Cardiac muscle cell (in vitro differentiated cells and primary cell): ENCODE measurements at places on chromosomes 16 and 17.

DNA sequence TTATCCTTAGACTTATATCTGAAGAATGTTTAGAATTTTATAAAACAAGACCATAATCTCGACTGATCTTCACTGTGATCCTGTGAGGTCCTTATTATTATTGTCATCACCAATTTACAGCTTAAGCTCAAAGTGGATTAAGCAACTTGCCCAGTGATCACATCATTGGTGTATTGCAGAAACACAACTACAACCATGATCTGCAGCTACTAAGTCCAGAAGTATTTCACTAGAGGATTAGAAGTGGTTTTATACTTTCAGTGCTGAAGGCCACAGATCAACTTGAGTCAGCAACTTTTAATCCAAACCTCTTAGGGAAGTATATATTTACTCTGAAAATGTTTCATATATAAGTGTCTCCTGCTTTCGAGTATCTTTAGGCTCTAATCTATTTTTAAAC lies 624.3 kb upstream of the SOX9 start:
- no peak for DNase-seq

DNA sequence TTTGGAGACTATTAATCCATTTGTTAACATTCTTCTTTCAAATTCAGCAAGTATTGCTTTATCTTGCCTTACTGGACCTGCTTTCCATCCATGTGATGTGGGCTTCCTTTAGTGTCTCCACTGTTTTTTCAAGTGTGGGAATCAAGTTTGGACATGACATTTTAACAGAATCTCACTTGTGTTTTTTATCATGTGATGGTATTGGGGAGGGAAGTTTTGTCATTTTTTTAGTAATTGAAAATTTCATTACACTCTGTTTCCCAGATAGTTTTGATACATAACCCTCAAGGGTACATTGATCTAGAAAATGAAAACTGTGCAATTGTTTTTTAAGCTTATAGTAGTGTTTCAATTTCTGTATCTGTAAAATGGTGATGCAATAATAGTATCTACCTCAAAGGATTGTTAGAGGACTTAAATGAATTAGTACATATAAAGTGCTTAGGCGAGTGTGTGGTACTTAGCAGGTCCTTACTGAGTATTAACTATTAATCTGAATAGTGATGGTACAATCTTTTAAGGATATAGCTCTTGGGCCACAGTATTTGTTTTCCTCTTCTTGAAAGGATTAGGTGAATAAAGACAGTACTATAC lies 27.3 kb downstream of the AATF start:
- DNase-seq: no peak

GRCh38 chr17:58829172-58829637 lies 73.6 kb downstream of the PPM1E start:
- no peak for DNase-seq

- no peak for DNase-seq
Measured at GRCh38 chr16:87443016-87443415, 49.8 kb downstream of the ZCCHC14 start.

GRCh38 chr17:56718515-56718914 lies 115.2 kb downstream of the C17orf67 start:
- no peak for DNase-seq

DNA sequence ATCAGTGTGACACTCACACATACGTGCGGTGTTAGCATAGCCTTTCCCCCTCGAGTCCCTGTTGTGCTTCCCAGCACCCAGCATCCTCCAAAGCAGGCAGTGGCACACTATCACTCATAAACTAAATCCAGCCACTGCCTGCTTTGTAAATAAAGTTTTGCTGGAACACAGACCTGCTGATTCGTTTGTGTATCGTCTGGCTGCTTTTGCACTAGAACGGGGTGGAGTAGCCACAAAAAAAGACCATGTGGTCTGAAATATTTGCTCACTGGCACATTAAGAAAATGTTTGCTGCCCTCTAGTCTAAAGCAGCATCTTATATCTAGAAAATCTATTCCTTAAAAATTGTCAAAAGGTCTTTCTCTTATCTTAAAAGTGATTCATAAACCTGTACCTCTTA lies 341.2 kb upstream of the ZFHX3 start:
- DNase-seq: no peak

DNA sequence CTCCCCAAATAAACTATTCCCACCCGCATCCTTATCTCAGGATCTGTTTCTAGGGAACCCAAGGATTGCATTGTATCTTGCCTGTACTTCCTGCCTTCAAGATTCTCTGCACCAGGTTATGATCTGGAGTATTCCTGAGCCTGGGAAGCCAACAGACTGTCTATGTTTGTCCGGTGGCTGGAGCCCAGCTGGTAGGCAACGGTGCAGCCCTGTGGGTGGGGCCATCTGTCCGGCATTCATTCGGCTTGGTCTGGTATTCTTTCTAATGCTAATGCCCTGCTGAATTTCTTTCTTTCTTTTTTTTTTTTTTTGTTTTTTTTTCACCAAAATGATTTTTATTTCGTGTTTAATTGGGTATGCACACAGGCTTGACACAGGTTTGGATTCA lies 20.7 kb upstream of the TVP23A start:
- no peak for DNase-seq

DNA sequence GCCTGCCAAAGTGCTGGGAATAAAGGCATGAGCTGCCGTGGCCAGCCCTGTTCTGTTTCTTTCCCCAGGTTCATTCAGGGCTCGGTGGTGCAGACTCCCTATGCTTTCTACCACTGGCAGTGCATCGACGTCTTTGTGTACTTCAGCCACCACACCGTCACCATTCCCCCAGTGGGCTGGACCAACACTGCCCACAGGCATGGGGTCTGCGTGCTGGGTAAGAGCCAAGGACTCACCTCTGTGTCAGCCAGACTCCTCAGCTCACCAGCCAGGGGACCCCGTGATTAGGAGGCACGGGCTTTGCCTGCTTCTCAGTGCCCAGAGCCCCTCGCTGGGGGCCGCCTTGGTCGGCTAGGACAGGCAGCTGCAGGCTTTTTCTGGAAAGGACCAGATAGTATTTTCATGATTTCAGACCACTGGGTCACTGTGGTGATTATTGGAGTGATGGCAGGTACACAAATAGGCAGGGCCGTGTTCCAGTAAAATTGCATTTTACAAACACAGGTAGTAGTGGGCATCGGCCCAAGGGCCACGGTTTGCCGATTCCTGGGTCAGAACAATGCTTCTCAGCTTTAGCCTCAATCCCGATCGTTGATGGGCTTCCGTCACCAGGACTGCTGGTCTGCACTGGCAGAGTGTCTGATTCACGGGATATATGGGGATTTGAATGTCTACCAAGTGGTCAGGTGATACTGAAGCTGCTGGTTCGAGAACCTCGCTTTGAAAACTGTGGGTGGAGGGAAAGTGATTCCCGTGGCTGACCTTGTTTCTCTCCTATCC lies 5.0 kb downstream of the ENGASE start:
- DNase-seq: no peak

GRCh38 chr17:30600830-30601494 lies 123.8 kb downstream of the GOSR1 start:
- peak; percentile 28 for DNase-seq

DNA sequence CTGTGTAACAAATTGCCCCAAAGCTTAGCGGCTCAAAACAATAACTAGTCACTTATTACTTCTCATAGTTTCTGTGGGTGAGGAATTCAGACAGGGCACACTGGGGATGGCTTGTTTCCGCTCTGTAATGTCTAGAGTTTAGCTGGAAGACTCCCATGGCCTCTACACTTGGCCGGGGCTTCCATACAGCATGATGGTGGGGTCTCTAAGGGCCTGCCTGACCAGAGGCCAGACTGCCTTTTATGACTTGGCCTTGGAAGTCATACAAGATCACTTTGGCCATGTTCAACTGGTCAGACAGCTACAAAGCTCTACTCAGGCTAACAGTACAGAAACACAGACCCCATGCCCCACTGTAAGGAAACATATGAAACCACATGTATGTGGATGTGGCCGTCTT lies 8.2 kb downstream of the GLP2R start:
- DNase-seq: no peak

DNA sequence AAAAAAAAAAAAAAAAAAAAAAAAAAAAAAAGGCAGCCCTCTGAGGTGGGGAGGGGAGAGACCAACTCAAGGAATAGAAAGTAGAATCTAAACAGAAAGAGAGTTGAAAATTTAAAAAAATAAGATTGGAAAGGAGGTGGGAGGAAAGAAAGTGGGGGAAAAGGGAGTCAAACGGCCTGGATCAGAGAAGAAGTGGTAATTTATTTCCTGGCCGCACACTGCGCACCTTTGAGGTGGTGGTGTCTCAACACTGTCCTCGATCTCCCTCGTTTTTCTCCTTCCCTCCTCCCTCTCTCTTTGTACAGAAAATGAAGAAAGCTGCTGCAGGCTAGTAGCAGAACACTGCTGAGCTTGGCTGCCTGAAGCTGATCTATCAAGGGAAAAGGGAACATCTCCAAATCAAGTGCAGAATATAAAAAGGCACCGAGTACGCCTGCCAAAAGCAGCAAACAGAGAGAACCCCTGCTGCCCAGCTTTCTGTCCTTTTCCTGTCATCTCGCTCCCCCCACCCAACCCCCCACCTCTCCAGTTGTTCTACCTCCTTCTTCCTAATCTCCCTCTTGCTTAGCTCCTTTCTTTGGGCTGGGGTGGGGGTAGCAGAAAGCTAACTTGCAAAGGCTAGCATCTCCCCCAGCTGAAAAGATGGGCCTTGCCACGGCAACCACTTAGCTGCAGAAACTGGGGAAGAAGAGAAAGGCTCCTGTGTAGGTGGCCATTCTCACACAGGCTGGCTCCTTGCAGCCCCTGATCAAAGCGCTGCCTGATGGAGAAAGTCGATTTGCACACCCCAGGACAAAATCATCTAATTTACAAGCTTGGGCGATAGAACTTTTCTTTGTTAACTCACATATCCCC lies 22.5 kb downstream of the AXIN2 start:
- no peak for DNase-seq

GRCh38 chr17:16886655-16887322 lies 85.1 kb downstream of the TNFRSF13B start:
- no peak for DNase-seq

DNA sequence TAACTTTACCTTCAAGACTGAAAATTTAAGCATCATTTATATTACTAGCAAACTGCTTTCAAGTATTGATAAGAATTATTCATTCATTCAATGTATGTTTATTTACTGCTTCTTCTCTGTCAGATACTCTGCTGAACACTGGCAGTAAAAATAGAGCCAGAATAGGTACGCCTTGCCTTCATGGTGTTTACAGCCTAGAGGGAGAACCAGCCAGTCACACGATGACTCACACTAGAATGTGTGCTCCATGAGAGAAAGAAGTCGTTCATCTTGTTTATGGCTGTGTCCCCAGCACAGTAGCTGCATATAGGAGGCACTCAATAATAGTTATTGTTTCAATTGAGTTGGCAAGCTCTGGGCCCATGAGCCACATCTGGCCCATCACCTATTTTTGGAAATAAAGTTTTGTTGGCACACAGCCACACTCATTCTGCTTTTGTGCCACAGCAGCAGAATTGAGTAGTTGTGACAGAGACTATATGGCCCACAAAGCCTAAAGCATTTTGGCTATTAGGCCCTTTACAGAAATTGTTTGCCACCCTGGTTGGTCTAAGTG lies 84.2 kb downstream of the TMC6 start:
- no peak for DNase-seq

DNA sequence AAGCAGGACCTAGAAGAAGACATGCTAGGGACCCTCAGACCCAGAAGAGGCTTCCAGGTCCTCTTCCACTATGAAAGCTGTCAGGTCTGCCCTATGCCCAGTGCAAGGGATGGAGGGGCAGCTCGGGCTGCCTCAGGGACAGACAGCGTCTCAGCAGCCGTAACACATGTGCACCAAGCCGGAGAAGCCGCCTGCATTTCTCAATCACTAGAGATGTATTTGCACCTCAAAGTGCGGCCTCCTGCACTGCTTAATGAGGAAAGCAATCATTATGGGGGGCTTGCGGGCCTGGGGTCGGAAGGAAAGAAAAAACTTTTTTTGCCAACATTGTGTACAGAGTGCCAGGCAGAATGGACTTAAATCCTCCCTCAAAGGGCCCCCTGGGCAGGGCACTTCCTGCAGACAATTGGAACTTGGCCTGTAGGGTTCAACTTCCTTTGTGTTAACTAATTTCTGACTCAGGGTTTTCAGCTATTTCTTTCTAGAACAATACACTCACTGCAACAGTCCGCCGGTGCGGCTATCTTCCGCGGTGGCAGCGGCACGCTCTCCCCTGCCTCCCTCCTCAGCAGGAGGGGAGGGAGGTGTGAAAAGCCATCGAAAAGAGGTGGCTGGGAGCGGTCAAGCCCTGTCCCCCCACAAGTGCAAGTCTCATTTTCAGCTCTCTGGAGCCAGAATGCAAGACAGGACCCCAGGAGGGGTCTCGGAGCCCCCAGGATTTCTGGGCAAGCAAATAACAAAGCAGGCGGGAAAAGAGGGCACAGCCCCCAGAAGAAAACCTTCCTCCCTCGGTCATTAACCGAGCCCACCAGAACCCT lies 101.2 kb downstream of the ZNF423 start:
- peak; percentile 62 for DNase-seq

DNA sequence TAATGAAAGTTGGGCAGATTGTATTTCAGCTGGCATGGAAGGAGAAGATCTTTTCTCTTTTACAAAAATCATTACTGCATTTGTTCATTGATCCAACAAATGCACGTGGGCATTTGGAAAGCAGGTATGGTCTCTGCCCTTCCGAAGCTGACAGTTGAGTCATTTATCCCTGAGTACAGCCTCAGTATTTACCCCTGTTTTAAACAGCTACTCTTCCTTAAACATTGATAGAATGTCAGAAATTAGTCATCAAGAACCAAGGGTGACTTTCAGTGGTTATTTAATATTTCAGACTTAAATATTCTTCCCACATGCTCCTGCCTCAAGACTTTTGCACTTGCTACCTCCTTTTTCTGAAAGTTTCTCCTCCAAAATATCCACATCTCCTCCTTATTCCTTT lies 226.7 kb upstream of the HSBP1 start:
- DNase-seq: no peak

GRCh38 chr16:75208861-75209505 lies 2.0 kb upstream of the CTRB2 start:
- DNase-seq: no peak

- DNase-seq: no peak
Measured at GRCh38 chr16:86490859-86491639, 19.3 kb upstream of the FOXF1 start.

- no peak for DNase-seq
Measured at GRCh38 chr16:66175636-66176035, 190.9 kb upstream of the CDH5 start.

- DNase-seq: no peak
Measured at GRCh38 chr17:17915183-17915582, 57.0 kb downstream of the TOM1L2 start.

- DNase-seq: no peak
Measured at GRCh38 chr16:57941016-57941664, 29.8 kb downstream of the CNGB1 start.

GRCh38 chr17:54608634-54609155 lies 292.0 kb upstream of the TOM1L1 start:
- DNase-seq: no peak

DNA sequence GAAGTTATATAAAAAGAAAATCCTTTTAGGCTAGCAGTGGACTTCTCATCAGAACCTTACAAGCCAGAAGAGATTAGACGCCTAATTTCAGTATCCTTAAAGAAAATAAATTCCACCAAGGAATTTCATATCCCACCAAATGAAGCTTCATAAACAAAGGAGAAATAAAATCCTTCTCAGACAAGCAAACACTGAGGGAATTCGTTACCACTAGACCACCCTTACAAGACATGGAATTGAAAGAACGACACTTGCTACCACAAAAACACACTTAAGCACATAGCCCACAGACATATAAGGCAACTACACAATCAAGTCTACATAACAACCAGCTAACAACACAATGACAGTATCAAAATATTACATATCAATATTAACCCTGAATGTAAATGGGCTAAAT lies 299.2 kb downstream of the TOX3 start:
- no peak for DNase-seq
